ENCODE measurements at places on chromosomes 6 and 20.

DNA sequence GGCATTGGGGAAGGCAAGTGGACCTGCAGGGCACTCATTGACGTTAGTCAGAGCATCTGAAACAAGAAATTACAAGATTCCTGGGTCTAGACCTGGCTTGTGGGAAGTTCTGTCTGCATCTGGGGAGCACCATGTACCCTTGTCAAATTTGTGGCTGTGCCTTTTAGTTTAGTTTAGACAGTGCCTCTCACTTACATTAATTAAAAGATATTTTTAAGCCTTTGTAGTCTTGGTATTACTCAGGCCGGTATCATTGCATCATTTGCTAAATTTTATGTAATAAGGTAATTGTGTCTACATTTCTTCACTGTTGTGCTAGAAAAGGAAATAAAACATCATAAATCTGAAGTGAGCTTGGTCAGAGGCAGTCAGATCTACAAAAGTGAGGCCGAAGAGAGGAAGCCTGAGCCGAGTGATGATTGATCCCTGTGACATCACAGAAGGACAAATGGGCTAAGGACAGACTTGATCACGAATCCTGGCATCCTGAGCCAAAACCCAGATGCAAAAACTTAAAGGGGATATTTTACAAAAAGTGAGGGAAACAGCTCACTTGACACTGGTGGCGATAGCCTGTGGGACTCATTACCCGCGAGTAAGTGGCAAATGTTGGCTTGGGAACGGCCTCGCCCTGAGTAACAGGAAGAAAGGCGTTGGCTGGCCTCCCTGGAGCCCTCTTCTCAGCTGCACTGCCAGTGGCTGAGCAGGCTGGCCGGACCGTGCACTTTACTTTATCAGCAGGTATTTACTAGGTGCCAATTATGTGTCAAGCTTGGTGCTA is 106.5 kb downstream of the TCP11 start:
- DNase-seq: peak; percentile 69

DNA sequence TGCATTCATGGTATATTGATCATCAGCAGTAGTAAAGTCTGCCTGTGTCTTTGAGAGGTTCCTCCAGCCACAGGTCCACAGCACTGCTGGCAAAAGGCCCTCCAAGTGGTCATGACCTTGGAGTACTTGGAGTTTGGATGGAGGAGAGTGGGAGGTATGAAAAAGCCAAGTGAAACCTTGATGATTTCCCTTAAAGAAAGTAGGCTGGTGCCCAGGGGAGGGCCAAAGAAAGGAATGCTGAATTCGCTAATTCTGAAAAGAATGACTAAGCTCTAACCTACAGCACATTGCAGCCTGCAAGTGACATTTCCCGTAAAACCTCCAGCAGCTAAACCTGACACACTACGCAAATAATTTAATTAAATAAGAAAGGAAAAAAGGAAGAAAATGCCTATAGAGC is 223.4 kb upstream of the TAB2 start:
- DNase-seq: peak; percentile 71

DNA sequence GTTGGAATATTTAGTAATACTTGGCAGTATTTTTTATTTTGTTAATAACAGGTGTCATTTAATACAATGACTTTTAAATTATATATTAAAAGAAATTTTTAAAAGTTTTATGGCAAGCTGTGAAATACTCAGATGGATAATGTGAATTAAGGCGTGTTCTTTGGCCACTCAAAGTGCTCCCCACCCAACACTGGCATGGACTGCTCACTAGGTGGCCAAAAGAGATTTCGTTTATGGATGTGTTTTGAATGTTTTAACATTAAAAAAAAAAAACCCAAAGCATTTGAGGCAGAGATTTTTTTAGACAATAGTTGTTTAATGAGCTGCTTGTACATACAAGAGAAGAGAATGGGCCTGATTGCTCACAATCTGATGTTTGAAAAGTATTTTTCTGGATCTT is 86.5 kb downstream of the QKI start:
- no peak for DNase-seq

GRCh38 chr20:35225319-35226125 is 968 bp upstream of the MMP24 start:
- DNase-seq: no peak

DNA sequence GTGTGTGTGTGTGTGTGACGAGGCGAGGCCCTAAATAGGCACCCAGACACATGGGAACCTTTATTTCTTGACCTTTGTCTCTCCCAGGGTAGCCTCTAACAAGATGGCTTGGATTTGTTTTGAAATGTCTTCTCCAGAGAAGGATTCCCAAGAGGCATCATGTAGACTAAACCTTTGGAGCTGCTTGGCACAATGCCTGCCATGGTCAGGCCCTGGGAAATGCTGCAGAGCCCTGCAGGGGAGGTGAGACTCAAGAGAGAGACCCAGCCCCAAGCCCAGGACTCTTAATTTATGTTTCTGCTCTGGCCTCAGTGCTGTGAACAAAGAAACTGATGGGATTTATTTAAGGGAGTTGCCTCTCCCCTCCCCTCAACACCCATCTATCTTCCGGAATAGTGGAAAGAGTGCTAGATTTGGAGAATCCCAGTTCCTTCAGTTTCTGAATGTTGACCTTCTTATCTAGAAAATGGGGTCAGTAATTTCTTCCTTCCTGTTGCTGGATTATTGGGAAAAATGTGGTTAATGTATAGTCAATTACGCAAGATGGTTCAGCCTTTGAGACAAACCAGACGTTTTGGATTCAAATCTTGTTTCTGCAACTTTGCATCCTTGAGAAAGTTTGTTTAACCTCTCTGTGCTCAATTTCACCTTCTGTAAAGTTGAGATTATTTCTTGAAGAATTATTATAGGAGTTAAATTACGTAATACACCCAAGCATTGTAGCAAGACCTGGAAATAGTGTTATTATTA is 434.8 kb downstream of the MAFB start:
- no peak for DNase-seq

GRCh38 chr6:30770592-30770991 is 26.2 kb upstream of the IER3 start:
- no peak for DNase-seq

- DNase-seq: no peak
Measured at GRCh38 chr6:141183368-141183767, 949.4 kb upstream of the GJE1 start.

GRCh38 chr20:20655883-20656282 is 56.6 kb downstream of the RALGAPA2 start:
- DNase-seq: no peak

DNA sequence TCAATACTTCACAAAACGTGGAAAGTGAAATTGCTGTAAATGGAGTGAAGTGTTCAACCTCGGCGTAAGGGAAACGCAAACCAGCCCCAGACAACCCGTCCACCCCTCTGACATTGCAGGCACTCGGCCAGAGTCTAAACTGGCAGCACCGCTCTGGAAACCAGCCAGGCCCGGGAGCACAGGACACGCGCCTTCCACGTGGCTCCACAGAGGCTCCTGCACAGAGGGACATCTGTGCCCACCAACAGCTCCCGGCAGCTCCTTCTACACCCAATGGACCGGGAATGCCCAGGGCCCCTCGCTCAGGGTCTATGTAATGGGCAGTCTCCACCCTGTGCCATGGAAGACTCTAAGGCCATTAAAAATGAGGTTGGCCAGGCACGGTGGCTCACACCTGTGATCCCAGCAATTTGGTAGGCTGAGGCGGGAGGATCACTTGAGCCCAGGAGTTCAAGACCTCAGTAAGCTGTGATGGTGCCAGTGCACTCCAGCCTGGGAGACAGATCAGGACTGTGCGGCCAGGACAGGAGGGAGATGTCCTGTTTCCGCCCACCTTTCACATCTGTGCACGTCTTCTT is 3.4 kb upstream of the HELZ2 start:
- no peak for DNase-seq

- no peak for DNase-seq
Measured at GRCh38 chr20:32522776-32523612, 62.1 kb downstream of the NOL4L start.

DNA sequence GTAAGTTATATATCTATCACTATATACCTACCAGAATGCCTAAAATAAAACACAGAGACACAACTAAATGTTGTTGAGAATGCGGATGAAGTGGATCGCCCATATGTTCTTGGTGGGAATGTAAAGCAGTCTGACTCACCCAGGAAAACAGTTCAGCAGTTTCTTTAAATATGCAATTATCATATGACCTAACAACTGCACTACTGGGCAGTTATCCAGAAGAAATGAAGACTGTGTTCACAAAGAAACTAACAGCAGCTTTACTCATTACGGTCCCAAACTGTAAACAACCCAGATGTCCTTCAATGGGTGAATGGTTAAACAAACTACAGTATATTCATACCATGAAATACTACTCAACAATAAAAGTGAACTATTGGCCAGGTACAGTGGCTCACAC is 14.3 kb upstream of the ZC3H12D start:
- no peak for DNase-seq

DNA sequence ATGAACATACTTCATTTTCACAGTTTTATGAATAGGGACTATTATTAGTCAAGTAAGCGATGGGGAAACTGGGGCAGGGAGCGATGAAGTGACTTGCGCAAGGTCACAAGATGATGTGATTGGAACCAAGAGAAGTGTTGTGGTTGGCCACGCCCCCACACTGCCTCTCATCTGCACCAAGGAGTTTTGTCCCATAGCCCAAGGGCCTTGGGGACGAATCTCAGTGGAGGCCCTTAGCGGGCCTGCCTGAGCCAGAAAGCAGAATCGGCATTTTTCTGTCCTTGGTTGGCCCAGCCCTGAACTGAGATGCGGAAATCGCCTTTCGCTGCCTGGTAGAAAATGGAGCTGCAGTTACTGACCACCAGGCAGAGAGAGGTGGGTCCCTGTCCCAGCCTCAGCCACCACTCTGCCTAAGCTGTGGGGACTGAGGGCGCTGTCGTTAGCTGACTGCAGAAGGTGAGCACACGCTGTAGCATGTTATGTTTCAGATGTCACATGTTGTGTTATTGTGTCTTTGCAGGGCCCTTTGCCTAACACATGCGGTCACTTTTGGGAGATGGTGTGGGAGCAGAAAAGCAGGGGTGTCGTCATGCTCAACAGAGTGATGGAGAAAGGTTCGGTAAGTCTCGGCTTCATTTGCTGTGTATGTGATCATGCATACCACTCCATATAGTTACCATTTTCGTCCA is 57.8 kb downstream of the PTPN1 start:
- DNase-seq: no peak

- DNase-seq: no peak
Measured at GRCh38 chr6:97077380-97077779, 152.9 kb downstream of the KLHL32 start.

DNA sequence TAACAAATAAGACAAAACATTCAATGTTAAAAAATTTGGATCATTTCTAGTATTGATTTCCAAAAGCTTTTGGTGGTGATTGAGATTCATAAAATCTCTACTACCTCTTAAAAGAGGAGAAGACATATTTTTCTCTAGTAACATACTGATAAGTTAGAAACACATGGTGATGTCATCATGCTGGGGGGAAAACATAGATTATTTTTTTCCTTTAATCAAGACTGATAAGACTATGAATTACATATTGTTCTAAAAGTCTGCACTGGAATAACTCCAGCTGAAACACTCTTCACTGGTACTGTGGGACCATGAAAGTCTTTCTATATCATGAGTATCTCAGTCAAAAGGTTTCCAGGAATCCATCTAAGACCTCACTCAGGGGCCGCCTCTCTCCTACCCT is 515.8 kb downstream of the PRKN start:
- DNase-seq: no peak

DNA sequence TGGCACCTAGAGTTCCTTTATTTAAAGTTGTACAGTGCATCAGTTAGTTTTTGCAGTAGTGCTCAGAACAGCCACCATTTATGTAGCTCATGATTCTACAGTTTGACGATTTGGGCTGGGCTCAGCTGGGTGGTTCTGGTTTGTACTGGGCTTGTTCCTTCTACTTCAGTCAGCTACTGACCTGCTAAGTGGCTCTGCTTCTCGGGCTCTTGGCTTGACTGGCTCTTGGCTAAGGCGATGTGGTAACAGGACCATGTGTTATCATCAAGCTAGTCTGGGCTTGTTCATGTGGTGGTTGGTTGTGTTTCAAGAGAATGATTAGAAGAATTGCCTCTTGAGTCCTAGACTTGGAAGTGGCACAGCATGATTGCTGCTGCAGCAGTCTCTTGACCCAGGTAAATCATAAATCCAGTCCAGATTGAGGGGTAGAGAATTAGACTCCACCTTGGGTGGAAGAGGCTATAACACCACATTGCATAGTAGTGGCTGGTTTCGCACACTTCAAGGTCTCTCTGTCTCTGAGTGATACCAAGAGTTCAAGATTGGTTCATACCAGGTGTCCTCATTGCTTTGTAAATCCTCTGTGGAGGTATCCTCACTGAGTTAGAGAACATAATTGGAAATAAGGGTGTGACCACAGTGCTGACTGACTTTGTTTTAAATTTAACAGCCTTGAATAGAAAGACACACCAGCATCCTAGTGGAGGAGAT is 253.0 kb downstream of the ARID1B start:
- DNase-seq: no peak

- DNase-seq: no peak
Measured at GRCh38 chr6:44071670-44072451, 55.4 kb downstream of the MRPL14 start.

GRCh38 chr6:135922746-135923145 is 71.2 kb downstream of the PDE7B start:
- DNase-seq: no peak

DNA sequence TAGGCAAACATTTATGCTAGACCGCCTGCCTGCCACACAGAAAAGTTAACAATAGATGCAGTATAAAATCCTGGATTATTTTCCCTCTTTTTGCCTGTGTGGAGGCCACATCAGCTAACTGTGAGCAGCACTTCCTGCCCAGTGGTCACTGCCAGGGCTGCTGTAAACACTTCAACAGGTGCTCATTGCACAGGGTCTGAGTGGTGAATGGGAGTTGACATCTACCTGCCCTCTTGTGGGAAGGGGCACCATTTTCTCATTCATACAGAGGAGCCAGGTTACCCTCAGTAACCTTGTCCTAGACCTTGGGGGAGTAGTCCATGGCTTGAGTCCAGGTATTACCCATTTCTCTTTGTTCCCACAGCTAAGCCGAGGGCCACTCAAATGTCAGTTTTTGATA is 235.3 kb downstream of the TMEM242 start:
- DNase-seq: no peak

- DNase-seq: no peak
Measured at GRCh38 chr6:10999994-11000393, 44.1 kb downstream of the ELOVL2 start.

GRCh38 chr6:148892247-148892646 is 145.4 kb downstream of the UST start:
- no peak for DNase-seq

- DNase-seq: peak; percentile 44
Measured at GRCh38 chr20:43744151-43744611, 17.4 kb upstream of the GTSF1L start.

GRCh38 chr6:3872370-3872854 is 23.2 kb downstream of the FAM50B start:
- DNase-seq: no peak

DNA sequence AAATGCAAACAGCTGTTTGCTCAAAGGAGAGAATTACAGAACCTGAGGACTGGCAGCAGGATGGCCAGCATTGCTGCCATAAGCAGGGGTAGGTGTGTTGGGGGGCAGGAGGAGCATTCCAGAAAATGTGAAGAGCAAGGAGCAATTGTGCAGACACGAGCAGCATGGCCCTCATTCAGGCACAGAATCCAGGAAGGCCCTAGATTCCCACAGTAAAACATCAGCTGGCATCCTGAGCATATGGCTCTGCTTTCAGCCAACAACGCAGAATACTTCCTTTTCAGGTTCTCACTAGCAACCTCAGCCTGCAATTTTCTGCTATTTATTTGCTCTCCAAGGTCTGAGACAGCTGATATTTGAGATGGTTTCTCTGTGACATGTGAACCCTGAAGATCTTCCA is 243.4 kb upstream of the POU3F2 start:
- DNase-seq: no peak

All from common myeloid progenitor, CD34-positive (primary cell).